ENCODE measurements at places on chromosomes 1 and 21.

DNA sequence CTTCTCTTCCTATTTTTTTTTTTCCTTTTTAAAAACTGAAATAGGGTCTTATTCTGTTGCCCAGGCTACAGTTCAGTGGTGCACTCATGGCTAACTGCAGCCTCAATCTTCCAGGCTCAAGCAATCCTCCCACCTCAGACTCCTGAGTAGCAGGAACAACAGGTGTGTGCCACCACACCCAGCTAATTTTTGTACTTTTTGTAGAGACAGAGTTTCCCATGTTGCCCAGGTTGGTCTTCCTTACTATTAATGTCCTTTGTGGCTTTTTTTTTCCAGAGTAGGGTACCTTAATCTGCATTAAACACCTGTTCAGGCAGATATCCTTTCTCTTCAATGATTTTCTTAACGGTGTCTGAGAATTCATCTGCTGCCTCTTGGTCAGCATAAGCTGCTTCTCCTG is 4.3 kb upstream of the KTI12 start:
- H3K4me1 ChIP-seq: no peaks in the 10 kb centered on the region
- no peak for DNase-seq
- no peak overlapping the region for H3K27ac ChIP-seq
- H3K27me3 ChIP-seq: no peaks in the 10 kb centered on the region

- peaks cover 30% of the 10 kb centered on the region for H3K4me1 ChIP-seq
- peak overlapping the region; percentile 68 for H3K4me3 ChIP-seq
- H3K36me3 ChIP-seq: peaks cover 12% of the 10 kb centered on the region
- DNase-seq: no peak
Measured at GRCh38 chr1:33257772-33258712, 1.8 kb downstream of the ZNF362 start.

DNA sequence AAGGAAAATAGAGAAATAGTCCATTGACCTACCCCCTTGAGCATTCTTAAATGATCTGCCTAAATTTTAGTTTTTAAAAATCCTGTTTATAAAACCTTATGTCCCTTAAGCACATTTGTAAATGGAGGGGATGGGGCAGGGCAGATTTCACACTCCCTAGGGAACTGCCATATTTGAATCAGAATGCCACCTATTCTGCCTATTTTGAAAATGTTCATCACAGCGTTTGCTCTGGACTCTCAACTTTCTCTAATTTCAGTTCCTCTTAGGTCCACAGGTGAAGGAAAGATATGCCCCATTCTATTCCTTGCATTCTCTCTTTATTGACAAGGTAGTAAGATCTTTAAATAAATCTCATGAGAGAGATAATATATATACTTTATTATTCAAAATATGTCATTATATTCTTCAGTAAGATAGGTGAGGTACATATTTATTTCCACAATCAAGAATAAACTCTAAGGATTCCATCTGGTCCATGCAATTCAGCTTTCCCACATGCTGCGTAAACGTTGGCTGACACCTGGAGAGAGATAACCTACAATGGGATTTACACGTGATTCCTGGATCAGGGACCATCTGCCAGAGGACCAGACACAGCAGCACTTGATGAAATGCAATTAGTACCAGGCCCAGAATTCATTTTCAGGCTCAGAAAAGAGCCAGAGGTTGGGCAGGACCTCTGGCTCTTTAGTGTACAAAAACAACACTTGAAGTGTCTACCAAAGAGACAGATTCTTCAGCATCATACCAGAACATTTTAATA is 1.2 kb upstream of the LPGAT1 start:
- no peaks in the 10 kb centered on the region for H3K36me3 ChIP-seq
- no peak for DNase-seq
- H3K27me3 ChIP-seq: peaks cover 4% of the 10 kb centered on the region
- H3K4me3 ChIP-seq: no peak overlapping the region

- peak within 1 kb of the TSS; percentile 63 for H3K27ac ChIP-seq
- H3K4me1 ChIP-seq: no peaks in the 10 kb centered on the region
- DNase-seq: peak; percentile 83
- H3K36me3 ChIP-seq: no peaks in the 10 kb centered on the region
- peak within 1 kb of the TSS; percentile 86 for H3K4me3 ChIP-seq
Measured at GRCh38 chr1:185733818-185734735, at the start of gene HMCN1. HMCN1 (plus strand) TSS chr1:185734391; CDS start chr1:185734780, 389 bp downstream.

DNA sequence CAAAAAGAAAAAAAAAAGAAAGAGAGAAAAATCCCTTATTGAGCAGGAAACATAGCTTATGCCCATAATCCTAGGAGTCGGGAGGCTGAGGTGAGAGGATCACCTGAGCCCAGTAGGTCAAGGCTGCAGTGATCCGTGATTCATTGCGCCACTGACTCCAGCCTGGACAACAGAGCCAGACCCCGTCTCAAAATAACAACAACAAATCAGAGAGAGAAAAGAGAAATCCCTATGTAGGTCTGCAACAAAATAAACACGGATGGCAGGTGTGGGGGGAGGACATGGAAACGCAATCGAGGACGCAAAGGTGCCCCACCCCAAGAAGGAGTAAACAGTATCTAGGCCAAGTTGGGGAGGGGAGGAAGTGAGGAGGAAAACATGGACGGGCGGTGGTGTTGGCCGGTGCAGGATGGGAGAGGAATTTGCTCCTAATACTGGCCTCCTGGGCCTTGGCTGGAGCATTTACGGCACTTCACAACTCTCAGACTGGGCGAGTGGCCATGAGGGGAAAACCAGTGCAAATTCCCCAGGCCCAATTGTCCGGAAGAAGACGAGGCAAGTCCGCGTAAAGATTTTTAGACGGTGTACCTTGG is 609 bp upstream of the CHTOP start:
- H3K27me3 ChIP-seq: no peaks in the 10 kb centered on the region
- peak overlapping the region; percentile 19 for H3K27ac ChIP-seq
- peaks cover 17% of the 10 kb centered on the region for H3K4me1 ChIP-seq
- DNase-seq: no peak

DNA sequence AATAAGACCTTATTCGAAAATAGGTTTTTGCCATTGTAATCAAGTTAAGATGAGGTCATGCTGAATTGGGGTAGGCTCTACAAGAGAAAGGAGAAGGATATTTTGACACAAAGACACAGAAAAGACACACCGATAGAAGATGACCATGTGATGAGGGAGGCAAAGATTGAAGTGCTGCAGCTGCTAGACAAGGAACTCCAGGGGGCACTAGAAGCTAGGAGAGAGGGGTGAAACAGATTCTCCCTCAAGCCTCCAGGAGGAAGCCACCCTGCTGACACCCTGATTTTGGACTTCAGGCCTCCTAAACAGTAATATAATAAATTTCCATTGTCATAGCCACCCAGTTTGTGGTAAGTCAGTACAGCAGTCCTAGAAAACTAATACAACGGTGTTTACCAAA is 506.8 kb upstream of the CAMK1G start:
- no peak overlapping the region for H3K27ac ChIP-seq
- no peaks in the 10 kb centered on the region for H3K36me3 ChIP-seq
- no peak for DNase-seq
- H3K4me3 ChIP-seq: no peak overlapping the region

DNA sequence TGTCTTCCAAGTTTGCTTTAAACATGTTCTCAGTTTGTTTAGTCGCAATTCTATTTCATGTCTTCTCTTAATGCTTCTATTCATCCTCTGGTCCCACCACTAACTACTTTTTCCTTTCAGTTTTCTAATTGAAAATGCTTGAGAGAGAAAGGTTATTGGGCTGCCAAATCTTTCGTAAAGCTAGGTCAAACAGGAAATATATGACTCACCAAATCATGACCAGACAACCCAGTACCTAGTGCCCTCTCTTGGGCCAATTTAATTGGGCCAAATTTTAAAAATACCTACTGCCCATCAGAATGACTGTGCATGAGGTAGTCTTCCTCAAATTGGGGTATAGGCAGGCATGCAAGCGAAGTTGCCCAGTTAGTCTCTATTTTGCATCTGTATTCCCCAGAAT is 295.4 kb upstream of the PBX1 start:
- H3K27me3 ChIP-seq: no peaks in the 10 kb centered on the region
- H3K36me3 ChIP-seq: no peaks in the 10 kb centered on the region
- H3K4me1 ChIP-seq: no peaks in the 10 kb centered on the region
- H3K27ac ChIP-seq: no peak overlapping the region
- no peak overlapping the region for H3K4me3 ChIP-seq

DNA sequence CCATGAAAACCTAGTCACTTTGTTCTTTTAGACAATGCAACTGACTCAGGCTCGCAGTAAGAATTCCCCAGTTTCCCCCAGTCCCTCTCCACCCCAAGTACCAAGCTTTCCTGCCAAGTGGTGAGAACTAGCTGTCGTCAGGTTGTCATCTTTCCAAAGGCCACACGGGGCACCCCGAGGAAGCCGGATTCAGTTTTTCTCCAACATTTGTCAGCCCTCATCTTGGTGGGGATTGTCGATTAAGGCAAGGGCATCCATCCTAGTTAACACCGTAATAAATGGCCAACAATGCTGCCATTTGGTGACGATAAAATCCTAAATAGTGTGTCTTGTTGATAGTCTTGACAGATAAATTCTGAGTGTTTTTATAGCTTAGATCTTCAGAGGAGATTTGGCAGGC is 55.9 kb upstream of the PROX1 start:
- no peak for DNase-seq
- H3K27ac ChIP-seq: no peak overlapping the region
- H3K4me3 ChIP-seq: no peak overlapping the region
- H3K36me3 ChIP-seq: no peaks in the 10 kb centered on the region
- no peaks in the 10 kb centered on the region for H3K4me1 ChIP-seq

DNA sequence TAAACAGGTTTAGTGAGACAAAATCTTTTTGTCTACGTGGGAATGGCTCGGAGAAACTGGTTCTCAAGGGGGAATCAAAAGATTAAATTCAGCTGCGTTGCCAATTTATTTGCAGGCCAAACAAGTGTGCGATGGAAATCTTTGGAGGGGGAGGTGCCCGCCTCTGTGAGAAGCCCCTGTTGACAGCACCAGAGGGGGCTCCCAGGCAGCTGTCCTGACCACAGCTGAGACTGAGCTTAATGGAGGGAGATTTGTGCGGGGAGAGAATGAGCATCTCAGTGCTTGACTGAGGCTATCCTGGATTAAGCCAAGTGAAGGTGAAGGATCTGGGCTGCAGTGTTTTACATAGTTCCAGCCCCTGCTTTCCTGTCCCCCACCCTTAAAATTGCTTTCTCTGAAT is 169.7 kb downstream of the ATG4C start:
- peaks cover 31% of the 10 kb centered on the region for H3K27me3 ChIP-seq
- no peaks in the 10 kb centered on the region for H3K4me1 ChIP-seq
- H3K27ac ChIP-seq: no peak overlapping the region
- H3K4me3 ChIP-seq: no peak overlapping the region
- no peaks in the 10 kb centered on the region for H3K36me3 ChIP-seq
- no peak for DNase-seq

DNA sequence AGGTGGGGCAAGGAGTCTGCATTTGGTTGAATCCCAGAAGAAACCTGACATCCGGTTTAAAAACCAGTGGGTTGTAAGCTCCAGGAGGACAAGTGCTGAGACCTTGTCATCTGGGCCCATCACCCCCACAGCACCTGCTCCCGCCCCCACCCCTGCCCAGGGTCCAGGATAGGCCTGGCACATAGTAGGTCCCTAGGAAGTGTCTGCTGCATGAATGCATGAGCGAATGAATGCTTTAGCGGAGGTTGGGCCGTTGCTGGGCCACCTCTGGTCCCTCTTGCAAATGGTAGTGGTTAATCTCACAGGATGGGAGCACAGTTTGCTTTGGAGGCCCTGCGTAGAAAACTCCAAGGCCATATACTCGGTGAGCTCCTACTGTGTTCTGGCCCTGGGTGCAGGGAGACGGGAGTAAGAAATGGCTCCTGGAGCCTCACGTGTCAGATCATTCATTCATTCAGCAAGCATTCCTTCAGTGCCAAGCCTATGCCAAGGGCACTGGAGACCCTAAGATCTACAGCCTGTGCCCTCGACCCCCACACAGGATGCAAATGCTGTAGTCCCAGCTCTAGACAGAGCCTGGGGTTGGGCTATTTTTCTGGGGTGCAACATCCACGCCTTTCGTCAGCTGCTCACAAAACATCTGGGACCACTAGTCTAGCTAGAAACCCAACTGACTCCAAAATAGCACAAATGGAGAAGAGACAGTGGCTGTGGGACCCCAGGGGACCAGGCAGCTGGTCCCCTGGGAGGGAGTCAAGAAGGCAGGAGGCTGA is 28.9 kb downstream of the EPHA2 start:
- H3K4me3 ChIP-seq: no peak overlapping the region
- H3K27me3 ChIP-seq: no peaks in the 10 kb centered on the region
- peaks cover 60% of the 10 kb centered on the region for H3K36me3 ChIP-seq
- peak overlapping the region; percentile 15 for H3K27ac ChIP-seq
- H3K4me1 ChIP-seq: peaks cover 38% of the 10 kb centered on the region
- no peak for DNase-seq

GRCh38 chr1:233459968-233460367 is 132.4 kb downstream of the MAP3K21 start:
- H3K4me1 ChIP-seq: no peaks in the 10 kb centered on the region
- no peaks in the 10 kb centered on the region for H3K27me3 ChIP-seq
- H3K4me3 ChIP-seq: no peak overlapping the region
- no peaks in the 10 kb centered on the region for H3K36me3 ChIP-seq
- H3K27ac ChIP-seq: no peak overlapping the region

Measured in mesenchymal stem cell (in vitro differentiated cells and primary cell).